ENCODE measurements at places on chromosomes 11 and 22.
A peak's percentile ranks its signal among the peaks of the same experiment; 100 is the strongest.

DNA sequence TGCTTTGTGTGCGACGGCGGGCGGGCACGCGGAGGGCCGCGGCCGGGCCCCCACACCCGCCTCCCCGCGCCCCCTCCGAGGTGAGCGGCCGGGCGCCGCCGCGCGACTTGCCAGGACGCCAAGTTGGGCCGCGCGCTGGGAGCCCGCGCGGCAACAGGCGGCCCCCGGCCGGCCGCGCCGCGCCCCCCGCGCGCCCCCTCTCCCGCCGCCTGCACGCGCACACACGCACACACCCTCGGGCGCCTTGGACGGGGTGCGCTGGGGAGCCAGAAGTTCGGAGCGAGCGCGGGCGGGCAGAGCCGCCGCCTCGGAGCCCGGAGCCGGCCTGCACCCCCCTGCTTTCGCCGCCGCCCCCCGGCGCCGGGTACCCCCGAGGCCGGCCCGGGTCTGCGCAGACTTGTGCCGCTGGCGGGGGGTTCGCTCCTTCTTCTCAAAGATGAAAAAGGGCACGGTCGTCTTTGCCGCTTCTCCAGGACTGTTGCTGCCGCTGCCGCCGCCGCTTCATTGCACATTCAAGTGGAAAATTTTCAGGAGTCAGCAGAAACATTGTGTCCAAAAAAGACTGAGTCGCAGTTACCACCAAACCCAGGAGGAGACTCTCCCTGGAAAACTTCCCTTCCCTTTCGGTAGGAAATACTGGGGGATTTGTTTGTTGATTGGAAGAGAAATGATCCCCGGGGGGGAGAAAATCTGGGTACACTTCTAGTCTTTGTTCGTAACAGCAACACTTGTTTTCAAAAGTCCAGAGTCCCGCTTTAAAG lies 895 bp downstream of the TEAD1 start:
- DNase-seq, result no peak

DNA sequence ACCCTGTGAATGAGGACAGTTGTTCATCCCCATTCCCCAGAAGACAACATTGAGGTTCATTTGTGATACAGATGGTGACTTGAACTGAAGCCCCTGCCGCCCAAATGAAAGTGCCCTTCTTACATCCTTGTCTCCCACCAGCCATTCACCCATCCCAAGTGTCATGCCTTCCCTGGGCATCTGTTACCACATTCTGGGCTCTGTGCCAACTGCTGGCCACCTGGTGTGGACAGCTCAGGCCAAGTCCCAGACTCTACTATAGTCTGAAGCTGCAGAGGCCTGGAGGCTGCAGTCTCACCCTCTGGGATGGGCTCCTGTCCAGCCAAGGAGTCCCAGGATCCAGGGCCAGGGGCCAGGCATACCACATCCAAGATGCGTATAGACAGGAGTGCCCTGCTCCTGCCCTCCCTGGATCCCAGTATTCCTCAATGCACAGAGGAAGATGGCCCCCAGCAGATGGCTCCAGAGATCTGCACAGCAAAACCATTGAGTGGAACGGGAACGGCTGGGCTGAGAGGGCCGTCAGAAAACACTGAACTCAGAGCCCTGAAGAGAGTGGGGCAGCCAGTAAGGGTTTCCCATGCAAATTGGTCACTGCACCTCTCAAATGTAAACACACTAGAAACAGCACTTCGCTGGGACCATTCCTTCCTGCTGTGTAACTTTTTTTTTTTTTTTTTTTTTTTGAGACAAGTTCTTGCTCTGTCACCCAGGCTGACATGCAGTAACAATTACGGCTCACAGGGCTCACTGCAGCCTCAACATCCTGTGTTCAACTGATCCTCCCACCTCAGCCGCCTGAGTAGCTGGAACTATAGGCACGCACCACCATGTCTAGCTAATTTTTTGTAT lies 22.8 kb downstream of the ARRB1 start:
- peak; percentile 18 for DNase-seq

DNA sequence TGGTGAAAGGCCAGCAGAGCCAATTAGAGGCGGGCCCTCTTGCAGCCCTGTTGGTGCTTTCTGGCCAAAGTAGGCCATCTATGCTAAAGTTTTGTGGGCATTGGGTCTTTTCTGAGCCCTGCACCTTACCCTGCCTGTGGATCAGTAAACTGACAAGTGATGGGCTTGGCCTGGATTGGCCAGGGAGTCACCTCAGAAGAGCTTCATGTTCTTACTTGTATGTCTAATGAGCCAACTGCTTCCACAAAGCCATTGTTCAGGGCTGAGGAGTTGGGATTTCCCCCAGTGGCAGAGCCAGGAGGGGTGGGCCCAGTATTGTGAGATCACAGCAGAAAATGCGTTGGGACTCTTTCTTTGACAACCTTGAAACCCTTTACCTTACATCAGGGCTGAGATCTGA lies 90.4 kb downstream of the CWC15 start:
- DNase-seq, result peak; percentile 59

DNA sequence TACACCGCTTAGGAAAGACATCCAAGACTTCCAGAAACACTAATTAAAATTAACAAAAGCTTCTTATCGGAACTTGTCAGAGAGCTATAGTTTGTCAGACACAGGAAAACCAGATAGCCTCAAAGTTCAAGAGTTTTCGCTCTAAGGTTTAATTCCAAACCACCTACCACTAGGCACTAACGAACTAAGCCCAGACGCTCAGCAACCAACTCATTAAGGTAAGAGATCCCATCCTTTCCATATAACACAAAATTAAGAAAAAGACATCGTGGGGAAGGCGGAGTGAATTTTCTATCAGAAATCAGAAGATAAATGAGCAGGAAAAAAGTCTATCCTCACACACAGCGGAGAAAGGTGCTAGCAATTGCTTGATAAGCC lies 382 bp downstream of the IMMP1L start:
- no peak for DNase-seq

- no peak for DNase-seq
Measured at GRCh38 chr11:119038884-119039283, 8.2 kb upstream of the SLC37A4 start.

GRCh38 chr11:111397034-111397433 lies 18.0 kb upstream of the POU2AF1 start:
- DNase-seq, result no peak

GRCh38 chr11:64586366-64586765 lies 4.7 kb upstream of the SLC22A12 start:
- DNase-seq, result no peak

DNA sequence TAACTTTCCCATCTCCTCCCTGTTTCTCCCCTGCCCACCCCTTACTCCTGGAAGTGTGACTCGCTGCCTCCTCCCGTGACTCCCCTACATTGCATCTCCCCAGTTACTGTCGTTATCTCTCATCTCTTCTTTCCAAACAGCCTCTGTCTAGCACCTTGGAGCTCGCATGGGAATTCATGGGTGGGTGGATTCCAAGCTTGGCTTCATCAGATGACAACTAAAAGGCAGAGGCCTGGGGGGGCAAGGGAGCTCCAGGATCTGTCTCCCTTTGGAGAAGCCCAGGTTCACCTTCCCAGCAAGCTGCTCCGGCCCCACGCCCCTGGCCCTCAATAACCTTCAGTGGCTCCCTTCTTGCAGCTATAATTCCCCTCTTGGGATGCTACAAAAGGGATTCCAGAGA lies 6.9 kb upstream of the CCND1 start:
- no peak for DNase-seq

- DNase-seq, result no peak
Measured at GRCh38 chr11:86807360-86807759, 7.0 kb downstream of the PRSS23 start.

- DNase-seq, result no peak
Measured at GRCh38 chr11:45185228-45185729, 38.8 kb downstream of the PRDM11 start.

GRCh38 chr11:100663583-100663982 lies 23.5 kb upstream of the ARHGAP42 start:
- no peak for DNase-seq

DNA sequence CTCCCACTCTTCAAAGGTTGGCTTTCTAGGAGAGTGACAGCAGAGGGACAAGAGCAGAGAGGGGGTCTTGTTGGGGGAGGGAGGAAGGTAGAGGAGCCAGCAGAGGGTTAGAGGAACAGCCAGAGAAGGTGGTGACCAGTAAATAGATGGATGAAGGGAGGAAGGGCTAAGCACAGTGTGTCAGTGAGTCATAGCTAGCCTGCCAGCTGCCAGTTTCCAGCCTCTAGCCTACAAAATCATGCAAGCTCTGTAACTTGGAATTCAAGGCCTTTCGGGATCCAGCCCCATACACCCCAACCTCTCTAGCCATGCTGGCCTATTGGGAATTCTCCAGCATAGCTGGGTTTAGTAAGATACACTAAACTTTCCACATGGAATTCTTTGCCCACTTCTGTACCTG lies 147.4 kb upstream of the TEAD1 start:
- DNase-seq, result no peak

GRCh38 chr11:8339592-8340022 lies 75.9 kb upstream of the LMO1 start:
- no peak for DNase-seq
